Testis (tissue), 5 donors: ENCODE measurements at places on chromosomes 11 and 22. TPM values are rescaled to one million over a fixed set of nuclear protein-coding genes. Genes with fewer than 3 reads are reported as not detected.

The STARD10 gene
- 379 TPM for polyA plus RNA-seq

The OR5P2 gene
- polyA plus RNA-seq = not detected

The C11orf42 gene
- 28.9 TPM for polyA plus RNA-seq

The MOV10L1 gene
- 73.3 TPM for polyA plus RNA-seq

The OSM gene
- polyA plus RNA-seq = 0.69 TPM
